Daoy (cell line): ENCODE measurements at places on chromosomes 1 and 21.

DNA sequence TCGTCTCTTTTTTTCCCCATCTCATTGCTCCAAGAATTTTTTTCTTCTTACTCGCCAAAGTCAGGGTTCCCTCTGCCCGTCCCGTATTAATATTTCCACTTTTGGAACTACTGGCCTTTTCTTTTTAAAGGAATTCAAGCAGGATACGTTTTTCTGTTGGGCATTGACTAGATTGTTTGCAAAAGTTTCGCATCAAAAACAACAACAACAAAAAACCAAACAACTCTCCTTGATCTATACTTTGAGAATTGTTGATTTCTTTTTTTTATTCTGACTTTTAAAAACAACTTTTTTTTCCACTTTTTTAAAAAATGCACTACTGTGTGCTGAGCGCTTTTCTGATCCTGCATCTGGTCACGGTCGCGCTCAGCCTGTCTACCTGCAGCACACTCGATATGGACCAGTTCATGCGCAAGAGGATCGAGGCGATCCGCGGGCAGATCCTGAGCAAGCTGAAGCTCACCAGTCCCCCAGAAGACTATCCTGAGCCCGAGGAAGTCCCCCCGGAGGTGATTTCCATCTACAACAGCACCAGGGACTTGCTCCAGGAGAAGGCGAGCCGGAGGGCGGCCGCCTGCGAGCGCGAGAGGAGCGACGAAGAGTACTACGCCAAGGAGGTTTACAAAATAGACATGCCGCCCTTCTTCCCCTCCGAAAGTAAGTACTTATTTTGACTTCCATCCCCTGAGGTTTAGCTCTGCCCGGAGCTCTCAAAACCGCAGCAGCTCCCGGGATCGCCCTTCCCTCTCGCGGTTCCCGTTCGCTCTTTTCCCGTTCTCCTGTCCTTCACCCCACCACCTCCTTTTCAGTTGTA lies 1.5 kb downstream of the TGFB2 start:
- DNase-seq: peak; percentile 54

DNA sequence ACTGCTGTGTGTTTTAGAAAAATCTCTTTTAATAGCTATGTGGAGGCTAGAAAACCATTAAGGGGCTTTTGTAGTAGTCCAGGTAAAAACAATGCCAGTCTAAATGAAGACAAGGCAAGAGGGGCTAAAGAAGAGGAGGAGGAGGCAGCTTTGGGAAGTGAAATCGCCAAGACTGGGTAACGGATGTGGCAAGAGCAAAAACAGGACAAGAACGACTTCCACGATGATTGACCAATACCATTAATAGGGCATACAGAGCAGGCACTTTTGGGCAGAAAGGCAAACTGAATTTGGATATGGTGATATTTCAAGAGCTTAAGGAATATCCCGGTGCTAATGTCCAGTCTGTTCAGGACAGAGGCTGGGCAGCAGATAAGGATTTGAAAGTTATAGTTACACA lies 22.0 kb downstream of the COA6 start:
- no peak for DNase-seq

DNA sequence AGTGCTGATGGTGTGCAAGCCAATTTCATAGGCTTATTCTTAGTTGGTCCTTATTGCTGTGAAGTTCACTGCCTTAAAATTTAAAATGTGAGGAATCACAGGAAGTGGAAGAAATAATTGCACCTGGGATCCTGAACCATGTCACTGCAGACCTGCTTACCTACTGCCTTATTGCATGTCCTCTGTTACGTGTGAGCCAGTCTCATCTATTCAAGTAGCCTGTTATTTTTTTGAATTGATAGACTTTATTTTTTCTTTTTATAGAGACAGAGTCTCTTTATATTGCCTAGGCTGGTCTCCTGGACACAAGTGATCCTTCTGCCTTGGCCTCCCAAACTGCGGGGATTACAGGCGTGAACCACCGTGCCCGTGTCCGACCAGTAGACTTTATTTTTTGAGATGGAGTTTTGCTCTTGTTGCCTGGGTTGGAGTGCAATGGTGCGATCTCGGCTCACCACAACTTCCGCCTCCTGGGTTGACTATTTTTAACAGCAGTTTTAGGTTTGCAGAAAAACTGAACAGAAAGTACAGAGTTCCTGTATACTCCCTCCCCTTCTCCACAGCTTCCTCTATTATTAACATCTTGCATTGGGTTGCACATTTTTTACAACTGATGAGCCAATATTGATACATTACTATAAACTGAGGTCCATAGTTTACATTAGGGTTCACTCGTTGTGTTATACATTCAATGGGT lies 14.0 kb upstream of the DISC1 start:
- DNase-seq: no peak

- DNase-seq: peak; percentile 68
These were observed 115.0 kb upstream of the TMPRSS2 start for GRCh38 chr21:41622831-41623548.

DNA sequence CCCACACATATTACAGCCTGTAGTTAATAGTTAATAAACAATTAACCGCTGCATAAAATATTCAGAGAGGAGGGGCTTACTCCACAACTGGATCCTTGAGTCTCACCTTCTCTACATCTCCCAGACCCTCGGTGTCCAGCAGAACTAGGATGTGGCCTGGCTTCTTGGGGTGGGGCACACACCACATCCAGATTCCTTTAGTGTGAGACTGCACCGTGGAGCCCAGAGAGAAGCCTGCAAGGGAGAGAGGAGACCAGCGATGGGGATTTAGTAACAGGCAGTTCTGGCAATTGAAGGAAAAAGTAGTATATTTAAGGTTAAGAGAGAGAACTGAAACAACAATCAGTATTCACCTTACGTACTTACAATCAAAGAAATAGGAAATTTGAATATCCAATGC lies 4.9 kb downstream of the GBP1 start:
- no peak for DNase-seq

GRCh38 chr1:45673956-45674355 lies 12.4 kb downstream of the GPBP1L1 start:
- no peak for DNase-seq

GRCh38 chr1:164983023-164983650 lies 373.4 kb downstream of the LMX1A start:
- peak; percentile 4 for DNase-seq

DNA sequence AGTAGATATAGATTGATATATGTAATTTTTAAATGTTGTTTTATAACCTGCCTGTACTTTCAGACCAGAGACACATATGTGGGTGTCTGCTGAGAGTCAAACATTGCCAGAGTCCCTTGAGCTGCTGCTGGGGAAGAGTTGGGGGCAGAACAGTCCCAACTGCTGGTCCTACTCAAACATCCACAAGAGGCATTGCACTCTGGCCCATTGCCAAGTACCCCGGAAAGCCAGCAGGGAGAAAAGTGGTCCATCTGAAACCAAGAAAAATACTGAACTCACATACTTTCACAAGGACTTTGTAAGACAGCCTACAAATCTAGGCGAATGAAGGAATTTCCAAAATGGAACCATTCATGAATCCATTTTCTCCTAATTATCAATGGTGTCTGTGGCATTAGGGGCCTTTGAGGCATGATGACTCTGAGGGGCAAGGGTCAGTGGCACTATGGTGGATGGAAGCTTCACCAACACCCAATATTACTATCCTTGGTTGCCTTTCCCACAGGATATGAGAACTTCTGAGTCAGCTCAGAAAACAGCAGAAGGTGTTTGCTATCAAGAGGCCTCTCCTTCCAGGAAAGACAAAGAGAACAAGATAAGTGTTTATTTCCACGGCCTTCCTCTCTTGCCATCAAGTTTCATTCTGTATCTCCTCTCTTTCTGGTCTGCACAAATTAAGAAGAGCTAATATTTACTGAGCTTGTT lies 7.3 kb upstream of the TBX15 start:
- no peak for DNase-seq

DNA sequence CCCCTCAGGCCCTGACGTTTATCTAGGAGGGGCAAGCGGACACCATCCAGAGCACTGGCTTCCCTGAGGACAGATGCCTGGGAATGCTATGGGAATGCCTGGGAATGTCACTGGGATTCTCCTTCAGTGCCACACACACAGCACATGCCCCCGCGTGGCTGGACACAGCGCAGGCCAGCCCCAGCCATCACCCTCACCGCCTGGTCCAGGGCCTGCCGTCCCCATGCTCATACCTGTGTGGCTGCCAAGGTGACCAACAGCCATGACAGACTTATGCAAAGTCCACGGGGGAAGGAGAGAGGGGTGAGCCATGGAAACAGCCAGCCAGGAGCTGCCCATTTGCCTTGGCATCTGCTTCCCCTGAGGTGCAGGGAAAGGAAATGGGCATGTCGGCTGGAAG lies 5.7 kb upstream of the TAS1R2 start:
- DNase-seq: no peak

DNA sequence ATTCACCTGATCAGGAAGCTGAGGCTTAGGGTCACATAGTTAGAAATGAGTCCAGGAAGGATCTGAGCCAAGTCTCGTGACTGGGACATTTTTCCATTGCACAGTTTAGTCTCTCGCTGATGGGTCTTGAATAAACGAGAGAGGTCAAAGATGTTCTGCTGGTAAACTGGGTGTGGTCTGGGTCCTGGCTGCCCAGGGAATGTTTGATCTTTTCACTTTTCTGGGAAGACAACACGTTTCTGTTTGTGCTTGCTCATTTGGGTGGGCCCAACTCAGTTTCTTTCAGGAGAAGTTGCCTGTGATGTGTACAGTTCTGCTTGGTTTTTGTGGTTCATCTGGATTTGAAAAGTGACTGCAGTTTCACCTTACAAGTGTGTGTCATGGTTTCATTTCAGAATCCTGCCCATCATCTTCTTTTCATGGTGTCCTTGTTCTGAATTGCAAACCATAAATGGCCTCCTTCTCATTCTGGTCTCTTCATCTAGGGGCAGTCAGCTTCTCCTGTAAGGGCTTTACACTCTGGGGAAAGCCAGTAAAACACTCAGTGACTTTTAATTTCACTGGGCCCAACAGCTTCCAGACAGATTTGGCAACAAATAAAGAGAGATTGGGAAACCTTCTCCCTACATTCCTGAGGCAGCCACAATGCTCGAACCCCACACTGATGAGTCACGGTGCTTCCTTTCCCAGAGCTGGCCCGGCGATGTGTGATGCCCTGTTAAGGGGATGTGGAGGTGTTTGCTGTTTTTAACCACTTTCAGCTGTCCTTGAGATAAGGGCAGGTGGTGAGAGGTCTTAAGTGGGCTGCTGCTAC lies 7.2 kb upstream of the TACSTD2 start:
- peak; percentile 98 for DNase-seq

DNA sequence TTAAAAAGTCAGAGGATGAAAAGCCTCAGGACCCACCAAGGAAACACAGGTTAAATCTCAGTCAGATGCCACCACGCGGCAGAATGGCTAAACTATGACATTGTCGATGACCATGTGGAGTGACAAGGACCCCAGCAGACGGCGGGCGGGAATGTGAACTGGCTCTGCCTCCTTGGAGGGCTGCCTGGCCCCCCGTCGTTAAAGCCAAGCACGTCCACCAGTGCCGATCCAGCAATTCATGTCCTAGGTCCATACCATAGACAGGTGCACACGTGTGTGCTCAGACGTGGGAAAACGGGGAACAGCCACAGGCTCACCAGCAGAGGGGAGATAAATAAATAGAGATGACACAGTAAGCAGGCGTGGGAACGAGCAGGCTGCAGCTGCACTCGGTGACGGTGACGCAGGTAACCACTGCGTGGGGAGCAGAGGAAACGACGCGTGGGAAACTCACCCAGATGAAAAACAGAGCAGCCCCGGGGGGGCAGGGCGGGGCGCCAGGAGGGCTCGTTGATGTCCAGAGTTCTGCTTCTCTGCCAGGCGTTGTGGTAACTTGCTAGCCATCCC lies 28.3 kb upstream of the PCBP3 start:
- peak; percentile 85 for DNase-seq

- peak; percentile 19 for DNase-seq
These were observed 25.8 kb downstream of the PIGP start for GRCh38 chr21:37047079-37047478.

GRCh38 chr1:55888685-55889317 lies 673.6 kb upstream of the USP24 start:
- DNase-seq: no peak

DNA sequence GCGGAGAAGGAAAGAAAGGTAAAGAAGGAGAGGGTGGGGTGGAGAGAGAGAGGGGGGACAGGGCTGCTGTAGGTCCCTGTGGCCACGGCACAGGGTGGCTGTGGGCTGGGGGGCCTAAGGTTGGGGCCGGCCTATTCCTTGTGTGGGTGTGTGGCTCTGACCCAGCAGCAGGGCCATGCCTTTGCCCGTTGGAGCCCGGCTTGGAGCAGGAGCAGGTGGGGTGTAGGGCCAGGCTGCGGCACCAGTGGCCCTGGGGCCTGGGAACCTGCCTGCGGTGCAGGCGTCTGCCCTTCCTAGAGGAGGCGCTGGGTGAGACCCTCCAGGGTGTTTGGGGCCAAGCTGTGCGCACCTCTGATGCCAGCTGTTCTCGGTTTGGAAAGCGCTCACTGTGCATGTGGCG lies 19.7 kb upstream of the SUMO3 start:
- DNase-seq: no peak

DNA sequence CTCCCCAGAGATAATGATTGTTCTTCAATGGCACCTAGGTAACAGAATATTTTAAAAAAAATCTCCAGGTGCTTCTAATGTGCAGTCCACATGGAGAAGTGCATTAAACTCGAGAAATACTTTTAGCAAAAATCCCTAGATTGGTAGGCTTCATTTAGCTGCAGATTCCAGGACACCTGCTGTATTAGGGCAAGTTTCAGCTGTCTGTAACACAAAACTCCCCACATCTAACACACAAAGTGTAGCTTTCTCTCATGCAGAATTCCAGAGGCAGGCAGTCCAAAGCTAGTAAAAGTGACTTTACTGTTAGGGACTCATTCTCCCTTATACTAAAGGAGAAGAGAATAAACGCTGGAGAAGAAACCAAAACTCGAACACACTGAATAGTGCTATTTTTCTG lies 1414.3 kb upstream of the B3GALT2 start:
- DNase-seq: no peak

DNA sequence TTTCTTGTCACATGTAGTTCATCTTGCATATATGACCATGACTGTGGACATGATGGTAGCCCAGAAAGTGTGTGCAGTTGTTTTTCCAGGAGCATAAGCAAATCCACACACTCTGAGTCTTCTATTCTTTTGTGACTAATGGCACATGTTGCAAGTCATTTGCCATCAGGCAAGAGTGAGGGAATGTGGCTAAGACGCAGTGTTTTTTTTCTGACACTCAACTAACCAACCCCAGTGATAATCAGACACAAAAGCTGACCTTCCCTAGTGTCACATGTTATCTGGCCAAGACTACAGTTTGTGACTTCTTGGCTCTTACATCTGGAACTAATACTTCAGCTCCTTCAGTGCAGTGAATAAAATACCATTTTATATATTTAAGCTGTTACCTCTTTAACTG lies 108.8 kb downstream of the ITSN1 start:
- no peak for DNase-seq

- DNase-seq: peak; percentile 22
These were observed 2.1 kb downstream of the DYRK1A start for GRCh38 chr21:37368541-37369279.

- DNase-seq: peak; percentile 71
These were observed 95.3 kb downstream of the ABCA4 start for GRCh38 chr1:94025383-94026340.

- peak; percentile 54 for DNase-seq
These were observed 1.8 kb downstream of the RNF220 start for GRCh38 chr1:44406737-44407429.

DNA sequence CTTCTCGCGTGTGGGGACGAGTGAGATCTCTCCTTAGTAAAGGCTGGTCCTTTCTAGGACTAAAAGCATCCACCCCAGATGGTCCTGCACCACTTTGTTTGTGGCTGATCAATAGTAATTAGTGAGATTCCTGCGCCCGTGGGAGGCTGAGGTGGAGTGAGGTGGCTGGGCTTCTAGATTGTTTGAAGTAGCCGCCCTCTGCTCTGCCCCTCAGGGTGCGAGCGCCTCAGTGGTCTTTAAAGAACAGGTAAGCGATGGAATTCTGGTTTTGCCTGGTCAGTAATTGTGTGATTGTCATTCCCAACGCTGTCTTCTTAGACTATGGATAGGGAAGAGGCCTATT lies 20.7 kb downstream of the PEX14 start:
- no peak for DNase-seq
